ENCODE measurements at places on chromosomes 2 and 18.

GRCh38 chr2:71925268-71926088 lies 222.2 kb downstream of the CYP26B1 start:
- DNase-seq: no peak

- DNase-seq: no peak
Measured at GRCh38 chr2:10549195-10549594, 101.1 kb upstream of the ODC1 start.

GRCh38 chr2:50006327-50006726 lies 852.0 kb upstream of the FSHR start:
- DNase-seq: no peak

- no peak for DNase-seq
Measured at GRCh38 chr2:112061840-112062239, 6.8 kb downstream of the TMEM87B start.

DNA sequence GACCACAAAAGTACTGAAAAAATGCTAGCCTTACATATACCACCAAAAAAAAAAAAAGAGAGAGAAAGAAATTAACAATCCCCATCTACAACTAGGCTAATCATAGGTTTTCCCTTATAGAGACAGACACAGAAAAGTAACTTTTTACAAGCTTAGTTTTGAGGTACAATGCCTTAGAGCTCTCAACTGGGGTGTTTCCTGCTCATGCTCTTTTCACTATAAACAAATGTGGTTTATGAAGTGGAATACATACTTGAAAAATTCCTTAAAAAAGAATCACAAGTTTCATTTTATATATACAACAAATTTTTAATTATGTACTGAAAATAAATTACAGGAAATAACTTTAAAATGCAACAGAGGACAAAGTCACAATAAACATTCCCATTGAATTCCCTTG lies 82.5 kb downstream of the ATL2 start:
- DNase-seq: no peak

GRCh38 chr18:79672490-79673276 lies 6.9 kb upstream of the CTDP1 start:
- DNase-seq: no peak

GRCh38 chr18:43248610-43249249 lies 28.6 kb downstream of the SYT4 start:
- no peak for DNase-seq

DNA sequence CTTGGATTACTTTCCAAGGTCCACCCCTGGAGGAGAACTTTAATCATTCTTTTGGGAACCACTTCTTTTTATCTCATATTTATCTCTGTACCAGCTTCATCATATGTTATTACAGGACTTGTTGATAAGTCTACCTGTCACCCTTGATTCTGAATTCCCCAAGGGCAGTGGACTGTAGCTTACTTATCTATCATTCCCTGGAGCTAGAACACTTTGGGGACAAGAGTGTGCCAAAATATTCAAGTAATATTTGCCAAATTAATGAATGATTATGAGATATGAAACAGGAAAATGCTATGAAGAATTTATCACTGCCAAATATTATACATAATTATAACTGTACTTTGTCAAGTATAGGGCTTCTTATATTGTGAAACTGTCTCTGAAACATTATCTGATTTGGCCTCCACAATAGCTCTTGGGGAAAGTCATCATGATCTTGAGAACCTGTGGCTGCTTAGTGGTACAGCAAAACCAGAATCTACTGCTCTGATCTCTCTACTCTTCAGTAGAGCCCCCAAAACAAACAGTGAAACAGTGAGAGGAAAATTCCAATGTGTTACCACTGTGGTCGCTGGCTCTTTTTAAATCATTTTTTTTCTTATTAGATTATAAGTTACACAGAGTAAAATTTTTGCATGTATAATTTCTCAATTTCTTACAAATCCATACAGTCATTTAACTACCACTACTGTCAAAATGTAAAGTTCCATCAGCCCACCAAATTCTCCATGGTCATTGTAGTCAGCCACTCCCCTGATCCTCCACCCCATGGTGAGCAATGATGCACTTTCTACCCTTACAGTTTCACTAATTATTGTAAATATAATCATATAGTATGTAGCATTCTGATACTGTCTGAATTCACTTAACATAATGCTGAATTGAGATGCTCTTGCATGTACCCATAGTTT lies 197.5 kb downstream of the PIEZO2 start:
- no peak for DNase-seq

DNA sequence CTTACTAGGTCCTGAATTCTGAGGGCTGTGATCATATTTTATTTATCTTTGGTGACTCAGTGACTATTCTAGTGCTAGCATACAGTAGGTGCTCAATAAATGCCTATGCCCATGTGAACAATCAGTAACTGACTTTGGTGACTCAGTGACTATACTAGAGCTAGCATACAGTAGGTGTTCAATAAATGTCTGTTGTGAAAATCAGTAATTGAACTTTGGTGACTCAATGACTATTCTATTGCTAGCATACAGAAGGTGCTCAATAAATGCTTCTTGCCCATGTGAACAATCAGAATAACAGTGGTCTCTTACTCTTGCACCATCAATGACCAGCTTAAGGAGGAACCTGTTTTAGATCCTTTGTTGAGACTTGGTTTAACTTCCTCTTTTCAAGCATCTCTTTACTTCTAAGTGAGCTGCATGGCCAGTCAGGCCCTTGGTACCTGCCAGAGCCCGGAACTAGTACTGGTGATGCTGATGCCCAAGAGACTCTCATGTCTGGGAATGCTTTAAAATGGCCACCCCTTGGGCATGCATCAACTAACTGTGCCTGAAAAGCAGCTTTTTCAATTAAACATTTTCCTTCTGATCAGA lies 214.9 kb upstream of the SPRED2 start:
- no peak for DNase-seq

- DNase-seq: no peak
Measured at GRCh38 chr2:168392024-168392423, 64.0 kb upstream of the CERS6 start.

- no peak for DNase-seq
Measured at GRCh38 chr2:120674246-120675170, 61.2 kb upstream of the GLI2 start.

DNA sequence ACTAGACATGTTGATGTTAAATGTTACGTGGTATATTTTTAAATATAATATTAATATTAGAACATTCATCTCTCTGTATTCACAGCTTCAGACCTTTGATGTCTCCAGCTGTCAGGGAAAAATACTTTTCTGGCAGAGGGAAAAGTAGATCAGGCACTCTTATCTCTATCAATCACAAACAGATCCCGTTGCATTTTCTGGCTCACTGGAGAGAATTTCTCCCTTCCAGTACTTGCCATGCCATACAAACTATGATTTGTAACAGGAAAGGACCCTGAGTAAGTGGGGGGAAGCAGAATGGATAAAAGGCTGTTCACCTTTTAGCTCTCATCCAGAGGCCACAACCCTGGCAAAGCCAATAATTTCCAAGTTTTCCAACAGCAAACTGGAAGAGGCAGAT lies 158.0 kb downstream of the TCF4 start:
- no peak for DNase-seq

All from stimulated activated CD8-positive, alpha-beta memory T cell treated with anti-CD3 and anti-CD28 coated beads, Interleukin-15, amount 100 ng/mL, for 1 hour (primary cell).